ENCODE measurements at places on chromosomes 16 and 17.
A peak's percentile ranks its signal among the peaks of the same experiment; 100 is the strongest.

- DNase-seq, result no peak
Observed at GRCh38 chr16:31344712-31345111, 10.3 kb upstream of the ITGAX start.

DNA sequence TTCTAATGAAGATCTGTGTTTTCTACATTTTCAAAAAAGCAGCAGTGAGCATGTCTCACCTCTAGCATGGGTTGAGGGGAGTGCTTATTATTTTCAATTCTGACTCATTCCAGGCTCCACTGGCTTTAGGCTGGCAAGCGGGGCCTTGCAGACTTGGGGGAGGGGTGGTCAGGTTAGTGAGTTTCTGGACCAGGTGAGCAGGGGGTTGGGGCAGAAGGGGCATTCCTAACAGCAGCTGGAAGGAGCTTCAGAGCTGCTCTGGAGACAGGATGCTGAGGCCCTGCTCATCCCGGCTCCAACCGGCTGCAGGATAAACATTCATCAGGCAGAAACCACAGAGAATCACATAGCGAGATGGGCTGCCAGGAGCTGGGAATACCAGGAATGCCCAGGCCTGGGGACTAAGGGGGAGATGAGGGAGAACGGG lies 10.5 kb upstream of the KRT19 start:
- no peak for DNase-seq

- DNase-seq, result no peak
Observed at GRCh38 chr17:7191571-7192270, 12.6 kb upstream of the ASGR1 start.

GRCh38 chr16:11114366-11115164 lies 141.4 kb downstream of the SOCS1 start:
- peak; percentile 12 for DNase-seq

- DNase-seq, result no peak
Observed at GRCh38 chr17:77193653-77194052, 52.9 kb downstream of the SEC14L1 start.

DNA sequence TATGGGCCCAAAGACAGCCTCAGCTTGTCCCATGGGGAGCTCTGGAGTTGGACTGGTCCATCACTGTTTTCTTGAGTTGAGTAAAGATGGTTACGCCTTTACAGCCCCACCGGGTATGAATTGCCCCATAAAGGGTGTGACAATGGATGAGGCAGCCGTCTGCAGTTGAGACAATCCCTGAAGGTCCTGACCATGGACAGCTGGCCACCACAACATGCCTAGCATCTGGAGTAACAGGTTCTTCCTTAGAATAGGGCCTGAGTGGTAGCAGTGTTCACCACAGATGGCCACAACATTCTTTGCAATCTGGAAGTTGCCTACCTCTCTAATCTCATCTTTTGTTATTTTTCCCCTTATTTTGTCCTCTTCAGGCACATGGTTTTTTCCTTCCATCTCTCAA lies 51.5 kb upstream of the HS3ST2 start:
- no peak for DNase-seq

DNA sequence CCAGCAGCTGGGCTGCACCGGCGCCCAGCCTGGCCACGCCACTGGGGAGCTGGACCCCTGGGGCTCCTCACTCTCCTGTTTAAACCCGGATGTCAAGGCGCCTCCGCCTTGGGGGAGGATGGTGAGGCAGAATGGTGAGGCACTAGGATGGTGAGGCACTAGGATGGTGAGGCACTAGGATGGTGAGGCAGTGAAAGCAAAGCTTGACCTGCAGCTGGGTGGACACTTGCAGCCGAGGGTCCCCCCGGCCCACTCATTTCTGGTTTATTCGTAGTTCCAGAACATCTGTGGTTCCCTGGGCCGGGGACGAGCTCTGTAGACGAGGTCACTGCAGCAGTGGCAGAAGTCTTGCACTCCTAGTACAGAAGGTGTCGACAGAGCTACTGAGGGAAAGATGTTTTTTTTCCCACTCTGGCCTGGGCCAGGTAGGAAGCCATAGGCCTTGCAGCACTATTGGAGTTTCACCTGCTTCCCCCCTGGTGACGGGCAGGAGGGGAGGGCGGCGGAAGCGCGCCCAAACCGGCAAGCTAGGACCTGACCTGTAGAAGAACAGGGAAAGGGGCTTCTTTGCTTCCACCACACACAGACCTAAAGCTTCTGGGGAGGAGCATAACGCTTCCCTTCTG lies 1.1 kb upstream of the HNF1B start:
- no peak for DNase-seq

GRCh38 chr17:76805319-76805718 lies 62.9 kb upstream of the MGAT5B start:
- no peak for DNase-seq

Data from central memory CD4-positive, alpha-beta T cell (primary cell).